ENCODE measurements at places on chromosomes 12 and 14.

DNA sequence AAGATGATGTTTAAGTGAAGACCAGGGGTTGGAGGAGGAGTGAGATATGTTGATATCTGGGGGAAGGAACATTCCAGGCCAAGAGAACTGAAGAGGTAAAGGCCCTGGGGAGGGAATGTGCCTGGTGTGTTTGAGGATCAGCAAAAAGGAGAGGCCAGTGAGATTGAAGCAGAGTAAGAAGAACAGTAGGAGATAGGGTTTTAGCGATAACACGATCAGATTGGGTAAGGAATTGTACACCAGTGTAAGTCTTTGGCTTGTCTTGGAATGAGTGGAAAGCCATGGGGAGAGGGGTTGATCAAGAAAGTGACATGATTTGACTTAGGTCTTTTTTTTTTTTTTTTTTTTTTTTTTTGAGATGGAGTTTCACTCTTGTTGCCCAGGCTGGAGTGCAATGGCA is 4.8 kb downstream of the TROAP start:
- no peak for DNase-seq

DNA sequence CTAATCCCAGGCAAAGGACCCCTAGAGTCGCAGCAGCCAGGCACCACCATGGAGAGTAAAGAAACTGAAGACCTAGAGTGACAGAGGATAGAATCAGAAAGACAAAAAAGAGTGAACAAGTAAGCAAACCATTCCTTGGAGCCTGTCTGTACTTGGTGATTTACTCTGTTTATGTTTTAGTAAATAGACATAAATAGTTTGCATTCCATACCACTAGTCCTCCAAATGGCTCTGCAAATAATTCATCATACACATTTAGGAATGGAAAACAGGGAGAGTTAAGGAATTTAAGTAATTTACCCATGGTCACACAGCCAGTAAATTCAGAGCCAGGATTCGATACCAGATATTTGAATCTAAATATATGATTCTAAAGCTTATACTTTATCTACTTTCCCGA is 2.8 kb downstream of the OLR1 start:
- DNase-seq = no peak

GRCh38 chr12:2376908-2377657 is 324.3 kb downstream of the CACNA1C start:
- no peak for DNase-seq

DNA sequence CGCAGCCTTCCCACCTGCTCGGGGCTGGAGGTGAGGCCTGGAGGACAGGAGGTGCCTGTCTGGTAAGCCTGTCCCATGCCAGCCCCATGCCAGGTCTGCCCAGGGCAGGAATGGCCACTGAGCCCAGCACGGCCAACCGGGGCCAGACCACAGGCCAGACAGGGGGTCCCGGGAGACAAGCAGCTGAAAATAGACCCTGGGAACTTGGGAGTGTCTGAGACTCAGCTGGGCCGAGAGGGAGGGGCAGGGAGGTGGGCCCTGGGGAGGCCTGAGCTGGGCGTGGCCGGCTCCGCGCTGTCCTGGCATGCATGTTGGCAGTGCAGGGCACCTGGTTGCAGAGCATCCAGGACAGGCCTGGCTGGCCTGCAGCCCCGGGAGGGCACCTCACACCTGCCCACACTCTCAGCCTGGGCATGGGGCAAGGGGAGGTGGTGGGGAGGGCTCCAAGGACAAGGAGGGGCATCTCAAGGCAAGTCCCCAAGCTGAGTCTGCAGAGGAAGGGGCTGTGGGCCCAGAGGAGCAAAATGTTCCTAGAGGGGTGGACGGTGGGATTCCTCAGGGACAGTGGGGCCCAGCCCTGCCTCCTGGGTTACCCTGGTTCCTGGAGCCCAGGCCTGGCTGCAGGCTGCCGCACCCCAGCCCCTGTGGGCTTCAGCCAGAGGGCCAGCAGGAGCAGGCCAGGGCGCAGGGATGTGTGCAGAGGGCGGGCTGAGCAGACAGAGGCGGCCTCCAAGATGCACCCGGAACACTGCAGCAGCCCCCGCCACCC is 3.2 kb upstream of the CRIP1 start:
- no peak for DNase-seq

DNA sequence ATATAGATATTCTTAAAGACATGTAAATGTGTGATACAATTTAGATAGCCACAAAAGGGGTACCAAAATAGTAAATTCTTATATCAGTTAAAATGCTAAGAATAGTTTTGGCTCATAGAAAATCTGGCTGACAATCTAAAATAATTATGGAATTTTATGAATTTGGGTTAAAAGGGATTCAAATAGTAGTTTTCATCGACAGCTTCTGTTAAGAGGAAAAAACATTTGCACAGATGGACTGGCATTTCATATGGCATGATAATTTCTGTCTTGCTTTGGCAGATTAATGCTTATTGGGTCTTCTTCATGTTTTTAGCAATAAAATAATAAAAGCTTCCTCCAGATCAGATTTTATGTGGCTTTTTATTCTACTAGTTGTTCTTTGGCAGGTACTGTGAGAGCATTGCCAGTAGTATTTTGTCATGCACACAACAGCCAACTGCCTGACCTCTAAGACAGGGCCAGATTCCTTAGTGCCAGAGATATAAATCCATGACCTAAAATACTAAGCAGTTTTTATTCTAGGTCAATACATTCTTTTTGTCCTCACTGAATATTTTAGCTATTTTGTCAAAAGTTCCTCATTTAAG is 9.1 kb downstream of the ABCD2 start:
- DNase-seq = no peak

GRCh38 chr12:85835426-85836196 is 598 bp downstream of the RASSF9 start:
- DNase-seq = no peak

- DNase-seq = no peak
These were observed 96.1 kb upstream of the DACT1 start for GRCh38 chr14:58541633-58542022.

GRCh38 chr14:37566811-37567371 is 28.2 kb downstream of the FOXA1 start:
- DNase-seq = no peak

- DNase-seq = no peak
These were observed 1538.3 kb upstream of the SEL1L start for GRCh38 chr14:83071888-83072501.

- no peak for DNase-seq
These were observed 73.9 kb downstream of the AKAP6 start for GRCh38 chr14:32403021-32403420.

GRCh38 chr14:102262929-102263462 is 42.0 kb downstream of the MOK start:
- DNase-seq = no peak

- no peak for DNase-seq
These were observed 3.5 kb downstream of the RAB15 start for GRCh38 chr14:64968651-64969050.

DNA sequence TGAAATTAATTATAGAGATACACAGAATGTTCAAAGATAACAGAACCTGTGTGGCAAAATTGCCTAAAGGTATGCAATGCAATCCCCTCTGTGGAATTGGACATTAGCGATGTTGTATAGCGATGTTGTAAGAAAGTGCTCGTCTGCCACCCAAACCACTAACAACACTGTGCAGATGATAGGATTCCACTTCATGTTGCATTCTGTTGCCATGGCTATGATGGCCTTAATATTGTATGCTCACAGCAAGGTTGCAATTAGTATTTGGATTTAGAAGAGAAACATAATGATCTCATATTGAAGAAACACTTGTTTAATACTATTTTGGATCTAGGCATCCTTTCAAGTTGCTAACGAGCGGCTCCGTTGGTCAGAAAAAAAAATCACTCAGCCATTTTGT is 260.3 kb downstream of the BCAT1 start:
- DNase-seq = no peak
